ENCODE measurements at places on chromosomes 4 and X.

- DNase-seq = no peak
Observed at GRCh38 chrX:150984169-150984824, 1.2 kb downstream of the HMGB3 start.

GRCh38 chr4:21992330-21992729 lies 43.8 kb upstream of the KCNIP4 start:
- no peak for DNase-seq

GRCh38 chrX:115360220-115360781 lies 70.8 kb downstream of the LUZP4 start:
- DNase-seq = no peak

GRCh38 chrX:154443992-154444754 lies at the start of gene FAM50A:
FAM50A (plus strand) TSS chrX:154444141; CDS start chrX:154444236, 95 bp downstream.
- DNase-seq = no peak

DNA sequence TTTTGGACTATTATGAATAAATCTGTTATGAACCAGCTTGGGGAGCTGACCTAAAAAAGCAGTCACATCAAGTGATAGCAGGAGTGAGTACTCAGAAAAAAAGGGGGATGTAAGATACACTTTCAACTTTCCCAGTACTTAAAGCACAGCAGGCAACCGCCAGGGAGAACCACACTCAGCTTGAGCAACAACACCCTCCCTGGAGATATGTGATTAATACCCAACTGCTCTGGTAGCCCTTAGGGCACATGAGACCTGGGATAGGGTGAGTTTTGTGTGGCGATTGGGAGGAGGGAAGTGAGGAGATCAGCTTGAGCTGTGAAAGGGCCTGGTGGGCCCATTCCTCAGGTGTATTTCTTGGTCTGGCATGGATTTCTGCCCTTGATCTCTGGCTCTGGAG lies 220.3 kb upstream of the SFRP2 start:
- no peak for DNase-seq

DNA sequence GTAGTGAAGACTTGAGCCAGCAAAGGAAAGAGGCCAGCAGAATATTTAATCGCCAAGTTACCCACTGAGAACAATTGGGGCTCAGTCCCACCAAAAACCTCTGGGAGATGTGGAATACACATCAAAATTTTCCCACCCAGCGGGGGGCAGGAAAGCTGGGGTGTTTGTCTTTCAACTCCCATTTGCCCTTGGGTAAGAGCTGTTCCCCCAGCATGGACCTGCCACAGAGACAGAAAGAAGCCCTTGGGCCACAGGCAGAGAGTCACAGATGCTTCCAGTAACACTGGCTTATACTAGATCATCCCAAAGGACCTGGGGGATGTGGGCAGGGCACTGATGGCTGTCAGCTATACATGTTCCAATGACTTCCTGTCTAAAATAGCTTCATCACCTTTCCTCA lies 18.9 kb upstream of the FBXW7 start:
- DNase-seq = no peak

DNA sequence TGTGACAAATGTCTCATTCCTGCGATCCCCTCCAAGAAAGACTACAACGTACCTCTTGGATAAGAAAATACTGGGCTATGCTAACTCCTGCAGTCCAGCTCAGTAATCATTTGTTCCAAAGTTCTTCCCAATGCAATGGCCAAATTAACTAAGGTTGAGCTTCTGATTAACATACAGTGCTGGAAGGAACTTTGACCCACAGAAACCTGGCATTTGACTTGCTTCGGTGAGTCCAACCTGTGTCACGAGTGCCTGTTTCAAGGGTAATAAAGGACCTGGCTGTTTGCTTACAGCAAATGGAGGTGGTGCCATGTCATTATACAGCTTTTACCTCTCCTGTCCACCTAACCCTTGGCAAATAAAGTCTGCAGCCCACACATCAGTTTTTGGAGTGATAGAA lies 83.2 kb downstream of the RBM47 start:
- DNase-seq = no peak

DNA sequence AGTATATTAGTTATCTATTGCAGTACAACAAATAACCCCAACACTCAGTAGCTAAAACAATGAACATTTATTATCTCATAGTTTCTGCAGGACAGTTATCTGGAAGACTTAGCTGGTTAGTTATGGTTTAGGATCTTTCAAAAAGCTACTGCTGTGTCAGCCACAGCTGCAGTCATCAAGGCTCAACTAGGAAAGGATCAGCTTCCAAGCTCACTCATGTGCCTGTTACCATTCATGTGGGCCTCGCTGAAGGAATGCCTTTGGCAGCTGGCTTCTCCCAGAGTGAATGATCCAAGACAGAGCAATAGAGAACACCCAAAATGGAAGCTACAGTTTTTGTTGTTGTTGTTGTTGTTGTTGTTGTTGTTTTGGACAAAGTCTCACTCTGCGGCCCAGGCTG lies 13.5 kb upstream of the PRSS48 start:
- no peak for DNase-seq

DNA sequence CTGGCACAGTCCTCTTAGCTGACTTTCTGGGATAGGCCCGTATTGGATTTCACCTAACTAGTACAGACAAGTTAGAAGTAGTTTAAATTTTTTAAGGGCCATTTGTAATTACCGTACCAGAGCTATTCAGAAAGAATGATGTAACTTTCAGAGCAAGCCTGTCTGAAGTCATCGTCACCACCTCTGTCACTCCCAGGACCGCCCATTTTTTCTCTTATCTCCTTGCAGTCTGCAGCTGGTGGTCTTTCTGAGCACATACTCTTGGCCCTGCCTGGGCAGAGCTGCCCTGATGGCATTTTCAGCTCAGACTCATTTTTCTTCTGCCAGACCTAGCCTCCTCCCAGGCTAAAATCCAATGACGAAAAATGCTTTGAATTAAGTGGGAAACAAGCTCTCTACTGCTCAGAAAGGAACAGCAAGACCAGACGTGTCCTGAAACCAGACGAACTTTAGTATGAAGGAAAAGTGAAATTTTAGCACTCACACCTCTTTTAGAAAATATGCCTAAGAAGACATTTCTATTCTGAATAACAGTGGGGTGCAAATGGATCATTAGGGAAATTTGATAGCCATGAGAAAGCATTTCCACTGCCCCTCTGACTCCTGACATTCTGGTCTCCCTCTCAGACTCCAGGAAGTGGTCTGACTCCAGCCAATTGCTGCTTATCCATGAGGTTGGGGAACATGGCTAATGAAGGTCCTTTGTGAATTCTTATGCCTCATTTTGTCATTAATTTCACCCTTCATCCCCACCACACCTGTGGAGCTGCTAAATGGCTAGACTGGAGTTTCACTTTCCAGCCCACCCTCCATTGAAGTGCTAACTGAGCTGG lies 162.4 kb upstream of the GYPA start:
- DNase-seq = no peak

- no peak for DNase-seq
Observed at GRCh38 chrX:80578517-80579105, 158.4 kb downstream of the TENT5D start.

DNA sequence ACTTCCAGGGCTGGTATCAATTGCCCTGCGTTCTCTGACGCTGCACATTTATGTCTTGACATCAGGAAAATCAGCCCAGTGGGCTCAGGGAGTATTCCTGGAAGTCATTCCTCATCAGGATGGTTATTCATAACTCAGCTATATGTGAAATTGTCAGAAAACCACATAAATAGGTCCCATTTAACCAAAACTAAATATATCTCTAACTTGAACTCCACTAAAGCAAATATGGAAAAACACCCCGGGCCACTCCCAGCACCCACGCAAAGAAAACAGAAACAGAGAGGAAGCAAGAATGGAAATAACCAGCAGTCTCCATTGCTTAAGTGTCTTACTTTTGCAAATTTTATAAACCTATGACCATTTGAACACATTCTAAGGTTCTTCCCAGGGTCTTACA lies 112.0 kb downstream of the IRF2 start:
- DNase-seq = no peak
